Stimulated activated CD8-positive, alpha-beta memory T cell treated with anti-CD3 and anti-CD28 coated beads, Interleukin-12 subunit alpha, Interleukin-12 subunit beta, amount 100 ng/mL, for 4 hours (primary cell): ENCODE measurements at places on chromosomes 4 and X.

GRCh38 chr4:144750348-144750747 lies 104.4 kb downstream of the HHIP start:
- DNase-seq: no peak

- no peak for DNase-seq
These were observed 1980.7 kb downstream of the PCDH7 start for GRCh38 chr4:32700838-32701237.

GRCh38 chrX:19640693-19641374 lies 125.5 kb upstream of the MAP3K15 start:
- DNase-seq: no peak

DNA sequence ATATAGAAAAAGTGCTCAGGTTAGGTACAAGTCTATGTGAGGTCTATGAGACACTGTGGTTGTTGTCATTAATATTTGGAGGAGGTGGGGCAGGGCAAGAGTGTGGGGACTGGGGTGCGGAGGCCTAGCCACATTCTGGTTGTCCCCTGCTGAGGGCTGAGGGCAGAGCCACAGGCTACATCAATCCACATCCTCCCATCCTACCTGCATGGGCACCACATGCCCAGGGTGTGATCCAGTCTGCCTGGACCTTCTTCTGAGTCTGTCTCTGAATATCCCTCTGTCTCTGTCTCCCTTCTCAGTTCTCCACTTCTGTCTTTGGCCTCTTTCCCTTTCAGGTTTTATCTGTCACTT lies 1.2 kb upstream of the GATA1 start:
- no peak for DNase-seq

- no peak for DNase-seq
These were observed 1043.3 kb downstream of the FAT4 start for GRCh38 chr4:126358041-126358440.

GRCh38 chr4:17310269-17310652 lies 201.6 kb downstream of the QDPR start:
- DNase-seq: no peak

- DNase-seq: no peak
These were observed 1.7 kb downstream of the ARAF start for GRCh38 chrX:47562615-47563243.

- no peak for DNase-seq
These were observed 2.0 kb upstream of the TMPRSS11D start for GRCh38 chr4:67885762-67886161.

DNA sequence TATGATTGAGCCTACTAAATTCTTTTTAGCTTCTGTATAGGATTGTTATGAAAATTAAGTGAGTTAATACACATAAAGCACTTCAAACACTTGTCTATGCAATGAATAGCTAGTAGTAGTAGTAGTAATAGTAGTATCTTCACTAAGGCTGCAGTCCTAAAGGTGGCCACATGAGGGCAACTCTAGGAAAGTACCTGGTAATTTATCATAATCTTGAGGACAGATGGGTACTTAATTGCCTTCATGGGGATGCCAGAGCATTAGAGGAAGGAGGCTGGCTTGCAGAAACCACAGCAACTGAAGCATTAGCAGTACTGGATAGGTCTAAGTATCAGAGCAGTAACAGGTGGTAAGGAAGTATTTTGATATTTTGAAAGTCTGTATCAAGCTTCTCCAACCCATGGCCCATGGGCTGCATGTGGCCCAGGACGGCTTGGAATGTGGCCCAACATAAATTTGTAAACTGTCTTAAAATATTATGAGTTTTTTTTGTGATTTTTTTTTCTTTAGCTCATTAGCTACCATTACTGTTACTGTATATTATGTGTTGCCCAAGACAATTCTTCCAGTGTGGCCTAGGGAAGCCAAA lies 17.3 kb downstream of the NIPAL1 start:
- DNase-seq: peak; percentile 31

DNA sequence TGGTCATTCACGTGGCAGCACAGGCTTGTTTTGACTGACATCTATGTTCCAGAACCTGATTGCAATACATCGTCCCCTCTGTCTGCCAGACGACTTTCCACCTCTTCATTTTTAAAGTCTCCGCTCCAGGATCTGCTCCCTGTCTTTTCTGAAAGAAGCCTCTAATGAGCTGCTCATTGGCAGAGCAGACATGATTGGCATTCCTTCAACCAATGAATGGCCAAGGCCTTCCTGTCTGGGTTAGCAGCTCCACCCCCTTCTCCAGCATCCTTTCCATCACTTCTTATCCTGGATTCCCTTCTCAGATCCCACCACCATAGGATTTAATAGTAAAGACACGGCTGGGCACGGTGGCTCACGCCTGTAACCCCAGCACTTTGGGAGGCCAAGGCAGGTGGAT lies 202.7 kb upstream of the KLF3 start:
- DNase-seq: no peak
